ENCODE measurements at places on chromosomes 2 and 18. TPM values are rescaled to one million over a fixed set of nuclear protein-coding genes. Genes with fewer than 3 reads are reported as not detected.

DNA sequence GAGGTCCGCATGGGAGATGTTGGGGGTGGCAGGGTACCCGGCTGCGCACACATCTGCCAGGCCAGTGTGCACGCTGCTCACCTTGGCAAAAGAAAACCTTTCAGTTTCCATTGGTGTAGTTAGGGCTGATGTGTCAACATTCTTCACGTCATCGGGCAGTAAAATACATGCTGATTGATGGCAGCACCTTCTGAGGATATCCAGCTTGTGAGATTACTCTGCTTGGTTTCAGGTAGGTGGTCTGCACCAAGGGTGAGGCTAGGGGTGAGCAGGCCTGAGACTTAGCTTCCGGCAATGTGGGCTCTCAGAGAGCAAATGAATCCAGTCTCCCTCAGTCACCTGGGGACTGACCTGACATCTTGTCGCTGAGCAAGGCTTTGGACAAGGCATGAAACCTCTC, 19.3 kb upstream of the ACKR3 start:
- H3K4me3 ChIP-seq, result no peak overlapping the region
- H3K27me3 ChIP-seq, result no peaks in the 10 kb centered on the region
- DNase-seq, result no peak
- peaks cover 96% of the 10 kb centered on the region for H3K4me1 ChIP-seq
- H3K27ac ChIP-seq, result peak overlapping the region; percentile 51
- H3K36me3 ChIP-seq, result peaks cover 23% of the 10 kb centered on the region

DNA sequence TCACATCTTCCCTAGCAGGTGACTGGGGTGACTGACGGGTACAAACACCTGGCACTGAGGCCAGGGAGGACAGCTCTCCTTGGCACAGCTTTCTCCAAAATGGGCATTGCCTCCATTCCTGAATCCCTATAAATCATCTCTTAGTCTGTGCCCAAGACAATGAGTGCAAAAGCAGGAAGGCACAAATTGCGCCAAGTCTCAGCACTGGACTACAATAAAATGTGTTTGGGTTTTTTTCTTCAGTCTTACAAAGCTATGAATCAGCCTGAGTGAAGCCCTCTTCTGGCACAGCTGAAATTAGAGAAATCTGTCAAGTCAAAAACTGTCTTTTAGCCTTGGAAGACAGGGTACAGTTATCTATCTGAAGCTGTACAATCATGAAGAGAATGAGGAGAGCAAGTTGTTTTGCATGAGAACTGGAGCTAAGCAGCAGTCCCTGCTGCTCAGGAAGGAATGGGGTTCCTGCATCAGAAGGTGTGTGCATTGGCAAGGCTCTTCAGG, 90.8 kb downstream of the EPB41L3 start:
- peaks cover 2% of the 10 kb centered on the region for H3K4me1 ChIP-seq
- H3K4me3 ChIP-seq, result no peak overlapping the region
- H3K27ac ChIP-seq, result no peak overlapping the region
- H3K36me3 ChIP-seq, result no peaks in the 10 kb centered on the region

GRCh38 chr2:143410082-143410897, 281.1 kb downstream of the ARHGAP15 start:
- no peaks in the 10 kb centered on the region for H3K27me3 ChIP-seq
- H3K36me3 ChIP-seq, result peaks cover 15% of the 10 kb centered on the region
- H3K4me1 ChIP-seq, result peaks cover 29% of the 10 kb centered on the region
- no peak for DNase-seq
- H3K4me3 ChIP-seq, result no peak overlapping the region
- H3K27ac ChIP-seq, result no peak overlapping the region

- peaks cover 11% of the 10 kb centered on the region for H3K4me1 ChIP-seq
- no peaks in the 10 kb centered on the region for H3K36me3 ChIP-seq
- no peak overlapping the region for H3K4me3 ChIP-seq
- no peak for DNase-seq
- no peak overlapping the region for H3K27ac ChIP-seq
- no peaks in the 10 kb centered on the region for H3K27me3 ChIP-seq
Observed at GRCh38 chr2:84493514-84493913, 22.8 kb upstream of the DNAH6 start.

DNA sequence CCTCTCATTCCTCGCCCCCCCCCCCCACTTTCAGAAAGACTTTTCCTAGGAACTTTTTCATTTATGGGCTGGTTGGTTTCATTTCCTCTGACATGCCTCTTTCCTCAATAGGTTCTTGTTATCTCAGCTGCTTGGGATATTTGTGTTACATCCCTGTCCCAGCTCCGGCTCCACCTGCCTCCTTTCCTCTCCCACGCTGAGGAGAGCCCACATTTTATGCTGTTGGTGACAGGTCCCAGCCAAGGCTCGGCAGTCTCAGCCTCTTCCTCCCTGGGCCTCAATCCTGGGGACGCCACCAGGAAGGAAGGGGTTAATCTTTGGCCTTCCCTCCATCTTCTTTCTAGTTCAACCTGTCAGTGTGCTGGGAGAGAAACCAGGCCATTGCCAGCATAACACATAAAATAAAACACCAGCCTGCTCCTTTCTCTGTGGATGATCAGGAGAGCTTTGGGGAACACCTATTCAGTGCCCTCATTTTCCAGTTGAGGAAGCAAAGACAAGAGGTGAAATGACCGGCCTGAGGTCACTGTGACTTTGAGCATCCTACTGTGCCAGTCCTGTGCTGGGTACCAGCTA, 216.9 kb upstream of the TNP1 start:
- H3K4me3 ChIP-seq, result no peak overlapping the region
- no peaks in the 10 kb centered on the region for H3K36me3 ChIP-seq
- peaks cover 4% of the 10 kb centered on the region for H3K27me3 ChIP-seq
- no peak for DNase-seq
- peaks cover 13% of the 10 kb centered on the region for H3K4me1 ChIP-seq

GAREM2 gene
- total RNA-seq, result 2.7 TPM

DNA sequence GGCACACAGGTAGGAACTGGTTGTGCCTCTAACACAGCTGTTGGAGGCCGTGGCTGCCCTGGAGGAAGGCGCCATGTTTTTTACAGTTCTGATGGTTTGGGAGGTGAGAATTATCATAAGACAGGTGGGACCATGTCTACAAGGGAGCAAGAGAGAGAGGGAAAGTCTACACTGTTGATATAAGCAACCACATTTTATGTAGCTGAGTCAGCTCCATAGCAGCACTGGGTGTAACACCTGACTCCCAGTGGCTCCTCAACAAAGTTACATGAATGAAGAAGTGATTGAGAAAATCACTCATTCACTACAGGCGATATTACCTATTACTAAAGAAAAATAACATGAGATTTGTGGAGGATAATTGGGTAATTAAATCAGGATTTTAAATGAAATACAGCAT, 41.3 kb upstream of the ACAA2 start:
- H3K4me3 ChIP-seq, result no peak overlapping the region
- H3K36me3 ChIP-seq, result no peaks in the 10 kb centered on the region
- H3K27me3 ChIP-seq, result peaks cover 1% of the 10 kb centered on the region

GNAL gene
- not detected for total RNA-seq

GRCh38 chr2:204012072-204012653, 75.6 kb downstream of the ICOS start:
- DNase-seq, result no peak
- H3K4me1 ChIP-seq, result peaks cover 49% of the 10 kb centered on the region
- no peaks in the 10 kb centered on the region for H3K27me3 ChIP-seq
- no peak overlapping the region for H3K4me3 ChIP-seq

- no peaks in the 10 kb centered on the region for H3K27me3 ChIP-seq
- peak; percentile 37 for DNase-seq
- no peak overlapping the region for H3K4me3 ChIP-seq
- no peak overlapping the region for H3K27ac ChIP-seq
- no peaks in the 10 kb centered on the region for H3K36me3 ChIP-seq
Observed at GRCh38 chr2:178761759-178762371, 45.4 kb downstream of the TTN start.

- peaks cover 38% of the 10 kb centered on the region for H3K27me3 ChIP-seq
- DNase-seq, result no peak
- H3K4me1 ChIP-seq, result no peaks in the 10 kb centered on the region
Observed at GRCh38 chr2:219573166-219573565, 1.1 kb downstream of the INHA start.

OXER1 gene
- total RNA-seq, result 0.40 TPM

- no peak overlapping the region for H3K4me3 ChIP-seq
- peaks cover 47% of the 10 kb centered on the region for H3K36me3 ChIP-seq
- H3K4me1 ChIP-seq, result peaks cover 78% of the 10 kb centered on the region
- DNase-seq, result no peak
- peak overlapping the region; percentile 87 for H3K27ac ChIP-seq
Observed at GRCh38 chr2:225025917-225026571, 16.2 kb downstream of the DOCK10 start.

NYAP2 gene
- not detected for total RNA-seq

GRCh38 chr18:12308386-12309100, 502 bp downstream of the TUBB6 start:
- peak; percentile 61 for DNase-seq
- peak overlapping the region; percentile 65 for H3K4me3 ChIP-seq
- H3K4me1 ChIP-seq, result peaks cover 12% of the 10 kb centered on the region

DNA sequence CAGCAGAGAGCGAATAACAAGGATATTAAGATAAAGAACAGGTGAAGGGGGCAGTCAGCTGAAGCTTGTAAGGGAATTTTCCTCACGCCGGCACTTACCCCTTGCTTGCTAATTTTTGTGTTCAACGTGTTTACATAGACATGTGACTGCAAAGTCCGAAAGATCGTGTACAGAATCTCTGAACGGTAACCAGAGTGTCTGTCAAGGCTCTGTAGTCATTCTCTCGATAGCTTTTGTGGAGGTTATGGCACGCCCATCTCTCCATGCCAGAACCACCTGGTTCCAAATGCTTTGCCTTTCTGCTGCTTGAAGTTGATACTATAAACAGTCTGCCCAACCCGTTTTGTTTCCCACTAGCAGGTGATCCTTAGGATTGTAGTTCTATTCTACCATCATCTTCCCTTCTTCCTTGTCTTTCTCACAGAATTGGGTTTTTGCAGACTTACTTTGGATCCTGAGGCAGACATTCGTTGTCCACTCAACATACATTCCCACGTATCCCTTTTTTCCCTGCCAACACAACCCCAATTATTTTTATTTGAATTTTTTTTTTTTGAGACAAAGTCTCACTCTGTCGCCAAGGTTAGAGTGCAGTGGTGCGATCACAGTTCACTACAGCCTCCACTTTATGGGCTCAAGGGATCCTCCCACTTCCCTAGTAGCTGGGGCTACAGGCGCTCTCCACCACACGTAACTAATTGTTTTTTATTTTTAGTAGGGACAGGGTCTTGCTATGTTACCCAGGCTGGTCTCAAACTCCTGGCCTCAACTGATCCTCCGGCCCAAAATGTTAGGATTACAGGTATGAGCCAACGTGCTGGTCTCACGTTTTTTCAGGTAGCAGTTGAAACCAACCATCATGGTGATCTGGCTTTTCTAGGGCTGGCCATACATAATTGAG, 1.3 kb upstream of the USP34 start:
- DNase-seq, result peak; percentile 34
- no peaks in the 10 kb centered on the region for H3K27me3 ChIP-seq
- peak overlapping the region; percentile 92 for H3K27ac ChIP-seq
- H3K4me3 ChIP-seq, result peak overlapping the region; percentile 80

DNA sequence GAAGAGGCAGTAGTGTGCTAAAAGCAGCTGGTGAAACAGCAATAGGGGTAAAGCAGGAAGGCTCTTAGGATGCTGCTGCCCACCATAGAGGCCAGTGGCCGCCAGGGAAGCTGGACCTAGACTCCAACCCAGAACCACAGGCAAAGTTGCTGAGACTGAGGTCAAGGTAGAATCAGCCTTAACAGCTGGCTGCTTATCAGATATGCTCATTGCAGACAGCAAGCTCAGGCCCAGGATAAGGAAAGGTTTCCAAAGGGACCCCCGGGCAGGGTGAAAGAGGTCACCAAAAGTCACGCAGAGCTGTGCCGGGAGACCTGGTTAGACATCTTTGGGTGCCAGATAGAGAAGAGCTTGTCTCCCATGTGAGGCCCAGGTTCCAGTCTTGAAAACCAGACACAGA, 42.9 kb upstream of the EPG5 start:
- H3K27ac ChIP-seq, result no peak overlapping the region
- H3K36me3 ChIP-seq, result peaks cover 23% of the 10 kb centered on the region
- no peak for DNase-seq
- peaks cover 21% of the 10 kb centered on the region for H3K4me1 ChIP-seq
- no peaks in the 10 kb centered on the region for H3K27me3 ChIP-seq

- no peaks in the 10 kb centered on the region for H3K36me3 ChIP-seq
- no peak overlapping the region for H3K4me3 ChIP-seq
- DNase-seq, result no peak
- H3K4me1 ChIP-seq, result no peaks in the 10 kb centered on the region
- H3K27ac ChIP-seq, result no peak overlapping the region
Observed at GRCh38 chr2:54855434-54855833, 132.0 kb downstream of the EML6 start.

GRCh38 chr2:130339885-130340745, 2.6 kb upstream of the IMP4 start:
- peaks cover 19% of the 10 kb centered on the region for H3K4me1 ChIP-seq
- H3K36me3 ChIP-seq, result peaks cover 19% of the 10 kb centered on the region
- peak overlapping the region; percentile 3 for H3K27ac ChIP-seq
- no peak for DNase-seq

DNA sequence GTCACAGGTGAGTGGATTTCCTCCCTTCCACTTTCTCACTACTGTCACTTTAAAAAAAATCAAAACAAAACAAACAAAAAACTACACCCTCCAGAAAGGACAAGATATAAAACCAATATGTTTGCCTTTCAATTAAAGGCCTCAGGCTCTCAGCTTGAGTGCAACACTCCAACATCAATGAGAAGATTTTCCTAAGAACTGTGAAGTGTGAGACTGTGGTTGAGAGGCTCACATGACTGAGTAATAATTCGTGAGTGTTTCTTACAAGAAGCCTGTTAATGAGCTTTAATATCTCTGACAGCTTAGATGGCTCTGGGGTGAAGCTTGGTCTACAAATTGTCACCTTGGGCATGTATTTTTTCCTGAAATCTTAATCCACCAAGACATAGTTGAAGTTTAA, 216.1 kb downstream of the ETAA1 start:
- H3K4me3 ChIP-seq, result no peak overlapping the region
- no peak for DNase-seq
- no peak overlapping the region for H3K27ac ChIP-seq
- no peaks in the 10 kb centered on the region for H3K4me1 ChIP-seq
- no peaks in the 10 kb centered on the region for H3K36me3 ChIP-seq

- no peak overlapping the region for H3K4me3 ChIP-seq
- H3K27ac ChIP-seq, result no peak overlapping the region
Observed at GRCh38 chr2:194182888-194183287, 1474.1 kb upstream of the SLC39A10 start.

DNA sequence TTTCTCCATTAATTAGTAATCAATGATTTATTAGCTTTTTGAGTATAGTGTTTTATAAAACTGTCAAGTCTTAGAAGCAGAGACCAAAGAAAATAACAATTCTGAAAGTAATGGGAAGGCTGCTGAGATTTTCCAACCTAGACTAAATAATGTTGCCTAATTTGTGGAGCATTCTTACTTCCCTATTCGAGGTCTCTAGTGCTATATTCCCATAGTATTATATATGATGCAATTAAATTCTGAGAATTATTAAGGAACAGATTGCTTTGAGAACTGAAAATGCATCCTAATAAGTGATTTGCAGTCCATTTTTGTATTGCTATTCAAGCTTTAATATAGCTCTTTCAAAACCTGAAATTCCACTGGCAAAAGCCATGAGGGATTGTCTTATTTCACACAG, 27.7 kb upstream of the DOCK10 start:
- H3K27ac ChIP-seq, result no peak overlapping the region
- DNase-seq, result no peak
- H3K27me3 ChIP-seq, result no peaks in the 10 kb centered on the region
- peaks cover 25% of the 10 kb centered on the region for H3K4me1 ChIP-seq
- H3K4me3 ChIP-seq, result no peak overlapping the region

TNFAIP6 gene
- total RNA-seq, result not detected
